Activated CD8-positive, alpha-beta memory T cell treated with anti-CD3 and anti-CD28 coated beads for 1 hour (primary cell): ENCODE measurements at places on chromosomes 1 and 21.

GRCh38 chr1:92961131-92961895 lies at the start of gene DIPK1A:
Gene DIPK1A (minus strand): TSS chr1:92961462. CDS start chr1:92961429, 33 bp downstream.
- peak; percentile 66 for DNase-seq

GRCh38 chr1:232556351-232556750 lies 73.6 kb downstream of the SIPA1L2 start:
- no peak for DNase-seq

DNA sequence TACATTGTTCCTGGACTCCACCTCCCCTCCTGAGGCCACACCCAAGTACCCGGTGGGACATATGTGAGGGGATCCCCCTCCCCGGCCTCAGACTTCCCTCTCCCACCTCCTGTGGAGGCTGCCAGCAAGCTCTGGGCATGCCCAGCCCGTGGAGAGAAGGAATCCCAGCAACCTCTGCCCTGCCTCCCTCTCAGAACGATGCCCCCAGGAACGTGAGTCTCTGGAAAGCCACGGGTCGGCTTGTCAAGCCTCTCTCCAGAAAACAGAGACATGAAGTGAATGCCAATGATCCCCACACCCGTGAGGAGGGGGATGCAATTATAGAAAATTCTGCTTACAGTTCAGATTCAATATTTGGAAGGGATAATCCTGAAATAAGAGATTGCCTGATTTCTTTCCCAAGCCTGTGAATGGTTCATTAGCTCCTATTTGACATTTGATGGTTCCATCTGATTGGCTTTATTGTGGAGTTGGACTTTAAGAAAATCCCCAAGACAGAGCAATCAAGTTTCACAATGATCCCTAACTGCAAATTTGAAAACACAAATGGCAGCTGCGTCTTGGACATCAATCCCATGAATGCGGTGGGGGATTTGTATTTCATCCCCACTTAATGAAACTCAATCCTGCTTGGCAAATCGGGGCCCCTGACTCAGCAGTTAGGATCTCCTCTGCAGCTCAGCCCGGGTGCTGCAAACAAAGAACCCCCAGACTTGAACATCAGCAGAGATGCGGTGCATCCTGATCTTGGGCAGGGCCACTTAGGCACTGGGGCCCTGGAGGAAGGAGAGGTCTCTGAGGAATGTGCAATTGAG lies 9.1 kb upstream of the GUCA2B start:
- no peak for DNase-seq

DNA sequence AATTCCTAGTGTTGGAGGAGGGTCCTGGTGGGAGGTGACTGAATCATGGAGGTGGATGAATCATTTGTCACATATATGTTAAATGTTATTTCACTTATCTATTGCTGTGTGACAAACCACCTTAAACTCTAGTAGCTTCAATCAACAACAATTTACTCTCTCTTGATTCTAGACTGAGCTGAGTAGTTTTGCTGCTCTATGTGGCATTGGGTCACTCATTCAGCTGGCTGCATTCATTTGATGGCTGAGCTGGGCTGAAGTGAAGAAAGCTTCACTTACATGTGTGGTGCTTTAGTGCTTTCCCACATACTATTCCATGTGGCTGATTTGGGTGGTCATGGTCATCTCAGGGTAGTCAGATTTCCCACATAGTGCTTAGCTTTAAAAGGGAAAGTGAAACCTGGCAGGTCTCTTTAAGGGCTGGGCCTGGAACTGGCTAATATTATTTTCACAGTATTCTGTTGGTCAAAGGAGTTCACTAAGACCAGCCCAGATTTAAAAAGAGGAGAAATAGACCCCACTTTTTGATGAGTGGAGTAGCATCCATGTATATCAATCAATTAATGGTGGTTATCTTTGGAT lies 10.5 kb downstream of the DNAH14 start:
- DNase-seq = no peak

GRCh38 chr21:44847261-44848056 lies 26.0 kb downstream of the PTTG1IP start:
- no peak for DNase-seq

DNA sequence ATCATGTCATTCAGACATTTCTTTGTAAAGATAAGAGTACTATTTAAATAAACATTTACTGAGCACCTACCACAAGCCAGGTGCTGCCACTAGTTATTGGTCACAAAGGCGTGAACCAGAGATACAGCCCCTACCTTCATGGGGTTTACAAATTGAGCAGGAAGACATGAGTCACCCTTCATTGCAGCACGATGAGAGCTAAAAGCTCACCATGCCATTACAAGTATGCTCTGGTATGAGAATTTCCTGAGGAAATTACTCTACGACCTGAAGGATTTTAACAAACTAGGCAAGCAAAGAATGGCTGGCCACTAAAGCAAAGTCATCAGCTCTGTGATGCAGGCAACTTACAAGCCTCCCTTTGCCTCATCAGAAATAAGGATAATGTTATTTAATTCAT lies 346.8 kb downstream of the BRINP2 start:
- DNase-seq = no peak

DNA sequence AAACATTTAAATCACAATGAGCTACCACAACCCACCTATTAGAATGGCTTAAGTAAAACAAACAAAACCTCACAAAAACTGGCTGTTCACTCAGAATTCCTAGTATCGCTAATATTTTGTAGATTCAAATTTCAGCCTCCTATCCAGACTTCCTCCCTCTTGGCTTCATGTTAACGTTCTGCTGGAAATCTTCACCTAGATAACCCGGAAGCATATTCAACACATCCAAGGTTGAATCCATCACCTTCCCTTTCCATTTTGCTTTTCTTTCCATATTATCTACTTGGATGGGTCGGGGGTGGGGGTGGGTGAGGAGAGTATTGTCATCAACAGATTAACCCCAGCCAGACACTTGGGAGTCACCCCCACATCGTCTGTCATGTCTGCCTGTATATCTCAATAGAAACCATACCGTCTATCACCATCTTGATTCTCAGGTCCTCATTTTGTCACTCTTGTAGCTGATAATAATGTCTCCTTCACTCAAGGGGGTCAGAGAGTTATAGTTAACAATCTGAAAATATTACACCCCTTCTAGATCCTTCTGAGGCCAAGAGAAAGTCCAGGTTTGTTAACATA lies 1.7 kb upstream of the DPH5 start:
- DNase-seq = no peak

- DNase-seq = no peak
These were observed 1.4 kb downstream of the RSPO1 start for GRCh38 chr1:37633040-37633937.
